EH (cell line): ENCODE measurements at places on chromosomes 13 and 19.

- DNase-seq: peak; percentile 41
Observed at GRCh38 chr19:17420475-17420924, 653 bp downstream of the MVB12A start.

- DNase-seq: no peak
Observed at GRCh38 chr13:33610438-33611120, 207.4 kb upstream of the RFC3 start.

GRCh38 chr13:50810998-50811397 lies 32.5 kb downstream of the DLEU7 start:
- DNase-seq: no peak

GRCh38 chr13:23619068-23619855 lies 49.0 kb downstream of the TNFRSF19 start:
- DNase-seq: no peak

- no peak for DNase-seq
Observed at GRCh38 chr19:38024992-38025908, 118.2 kb downstream of the SIPA1L3 start.

DNA sequence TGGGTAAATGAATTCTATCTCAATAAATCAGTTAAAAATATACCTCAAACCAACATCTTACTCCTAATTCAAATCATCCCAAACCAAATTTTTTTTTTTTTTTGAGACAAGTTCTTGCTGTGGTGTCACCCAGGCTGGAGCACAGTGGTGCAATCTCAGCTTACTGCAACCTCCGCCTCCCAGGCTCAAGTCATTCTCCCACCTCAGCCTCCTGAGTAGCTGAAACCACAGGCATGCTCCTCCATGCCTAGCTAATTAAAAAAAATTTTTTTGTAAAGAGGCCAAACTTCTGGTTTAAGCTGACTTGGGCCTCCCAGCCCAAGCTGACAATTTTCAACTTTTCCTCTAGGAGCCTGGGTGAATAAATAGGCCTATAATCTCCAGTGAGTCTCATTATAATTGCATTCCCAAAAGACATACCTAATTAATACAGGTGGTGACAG lies 22.1 kb upstream of the OLFM2 start:
- peak; percentile 98 for DNase-seq

DNA sequence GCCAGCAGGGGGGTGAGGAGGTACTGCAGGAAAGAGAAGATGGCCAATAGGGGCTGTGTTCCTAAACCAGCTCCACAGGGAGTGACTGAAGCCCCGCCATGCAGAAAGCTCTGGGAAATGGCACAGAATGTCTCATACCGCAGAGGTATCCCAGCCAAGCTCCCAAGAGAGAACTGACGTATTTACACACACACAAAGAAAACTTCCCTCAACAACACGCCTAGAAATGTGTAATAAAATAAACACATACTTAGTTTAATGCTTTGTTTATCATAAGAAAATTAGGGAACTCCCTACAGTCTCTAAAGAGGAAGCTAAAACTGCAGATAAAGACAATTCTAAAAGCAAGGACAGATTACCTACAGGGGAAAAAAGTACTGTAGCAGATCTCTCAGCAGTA lies 40.0 kb downstream of the ESD start:
- DNase-seq: peak; percentile 75

DNA sequence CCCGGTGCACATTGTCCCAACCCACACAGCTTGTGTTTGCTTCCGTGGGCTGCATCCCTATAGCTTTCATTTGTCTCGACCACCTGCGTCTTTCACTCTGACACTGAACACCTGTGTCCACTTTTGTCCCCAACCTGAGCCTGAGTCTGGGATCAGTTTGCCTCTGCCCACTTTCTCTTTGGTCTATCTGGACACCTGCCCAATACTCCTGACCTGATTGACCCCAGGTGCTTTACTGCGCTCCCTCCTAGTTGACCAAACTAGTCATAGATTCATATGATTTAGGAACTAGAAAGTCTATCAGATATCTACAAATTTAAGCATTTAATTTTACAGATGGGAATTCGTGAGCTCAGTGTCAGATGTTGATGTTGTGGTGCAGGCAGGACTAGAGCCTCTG lies 209.9 kb downstream of the DCT start:
- DNase-seq: no peak

DNA sequence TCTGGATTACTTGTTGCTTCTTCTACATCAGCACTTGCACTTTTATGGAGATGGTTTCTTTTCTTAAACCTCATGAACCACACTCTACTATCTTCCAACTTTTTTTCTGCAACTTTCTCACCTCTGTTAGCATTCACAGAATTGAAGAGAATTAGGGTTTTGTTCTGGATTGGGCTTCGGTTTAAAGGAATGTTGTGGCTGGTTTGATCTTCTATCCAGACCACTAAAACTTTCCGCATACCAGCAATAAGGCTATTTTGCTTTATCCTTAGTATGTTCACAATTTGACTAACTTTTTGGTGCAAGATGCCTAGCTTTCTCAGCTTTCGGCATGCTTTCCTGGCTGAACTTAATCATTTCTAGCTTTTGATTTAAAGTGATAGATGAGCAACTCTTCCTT lies 666.7 kb upstream of the MIR17HG start:
- DNase-seq: no peak

- DNase-seq: no peak
Observed at GRCh38 chr19:40419066-40419612, 6.0 kb upstream of the PRX start.

- DNase-seq: no peak
Observed at GRCh38 chr13:113023694-113024430, 54.8 kb downstream of the MCF2L start.
